CD4-positive, alpha-beta T cell treated with Interleukin-17A for 4 hours (primary cell): ENCODE measurements at places on chromosomes 3 and 15.

GRCh38 chr3:89617706-89618105 is 510.3 kb downstream of the EPHA3 start:
- DNase-seq, result no peak

DNA sequence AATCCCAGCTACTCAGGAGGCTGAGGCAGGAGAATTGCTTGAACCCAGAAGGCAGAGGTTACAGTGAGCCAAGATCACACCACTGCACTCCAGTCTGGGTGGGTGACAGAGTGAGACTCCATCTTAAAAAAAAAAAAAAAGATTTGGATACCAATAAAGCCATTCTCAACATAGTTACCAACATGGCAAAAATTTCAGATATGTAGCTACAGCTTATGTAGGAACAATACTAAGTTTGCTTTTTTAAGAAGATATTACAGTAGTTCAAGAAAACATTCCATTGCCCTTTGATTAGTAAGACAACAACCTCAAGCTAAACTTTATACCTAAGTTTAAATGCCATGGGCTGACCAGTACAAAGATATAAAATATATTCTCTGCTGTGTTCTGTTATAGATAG is 34.4 kb downstream of the ZNF106 start:
- DNase-seq, result no peak

DNA sequence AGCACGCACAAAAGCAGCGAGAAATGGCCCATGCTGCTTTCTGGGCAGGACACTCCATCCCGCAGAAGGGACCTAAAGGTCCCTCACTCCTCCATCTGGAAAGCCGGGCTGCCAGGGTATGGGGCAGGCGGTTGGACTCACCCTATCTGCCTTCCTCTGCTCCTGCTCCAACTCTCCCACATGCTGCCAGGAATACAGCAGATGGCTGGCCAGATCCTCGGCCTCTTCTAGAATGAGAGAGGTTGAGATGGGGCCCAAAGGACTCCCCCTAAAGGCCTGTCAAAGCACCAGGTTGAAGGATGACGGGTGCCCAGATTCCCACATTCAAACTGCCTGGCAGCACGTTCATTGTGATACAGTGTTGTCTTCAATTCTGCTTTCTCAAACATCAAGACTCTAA is 85.1 kb upstream of the C2CD4B start:
- no peak for DNase-seq

DNA sequence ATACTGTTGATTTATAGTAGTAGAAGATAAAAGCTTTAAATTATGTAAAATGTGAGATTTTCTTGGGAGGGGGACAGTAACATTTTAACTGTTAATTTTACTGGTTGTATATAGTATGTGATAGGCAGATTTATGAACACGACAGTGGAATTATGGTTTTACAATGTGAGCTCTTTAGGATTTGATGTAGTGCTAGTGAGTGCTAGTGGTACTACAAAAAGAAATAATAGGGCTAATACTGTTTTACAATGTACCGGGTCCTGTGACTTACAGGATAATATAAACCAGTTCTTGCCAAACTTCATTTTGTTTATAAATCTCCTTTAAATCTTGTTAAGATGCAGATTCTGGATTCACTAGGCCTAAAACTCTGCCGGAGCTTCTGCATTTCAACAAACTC is 165.7 kb downstream of the TCF12 start:
- no peak for DNase-seq

DNA sequence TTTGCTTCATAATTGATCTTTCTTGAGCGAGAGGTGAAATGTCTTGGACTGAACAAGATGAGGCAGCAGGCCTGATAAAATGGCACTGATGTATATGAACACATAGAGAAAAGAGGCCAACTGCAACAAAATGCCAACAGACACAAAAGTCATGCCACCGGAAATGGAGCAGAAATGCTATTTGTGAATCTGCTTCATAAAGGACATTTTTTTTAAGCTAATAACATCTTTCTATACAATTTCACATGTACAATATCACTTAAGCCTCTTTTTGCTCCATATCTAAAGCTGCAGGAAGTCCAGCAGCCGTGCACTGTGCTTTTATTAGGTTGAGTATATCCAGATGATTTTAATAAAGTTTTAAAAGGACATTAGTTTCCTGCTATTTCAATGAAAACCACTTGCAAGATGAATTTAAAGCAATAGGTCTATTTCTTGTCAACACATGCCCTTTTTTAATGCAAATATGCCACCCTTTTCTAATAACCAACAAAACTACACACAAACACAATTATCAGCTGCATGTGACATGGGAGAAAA is 169.2 kb upstream of the ADAMTS9 start:
- DNase-seq, result no peak

- peak; percentile 52 for DNase-seq
Measured at GRCh38 chr3:51955893-51956770, 951 bp downstream of the GPR62 start.

DNA sequence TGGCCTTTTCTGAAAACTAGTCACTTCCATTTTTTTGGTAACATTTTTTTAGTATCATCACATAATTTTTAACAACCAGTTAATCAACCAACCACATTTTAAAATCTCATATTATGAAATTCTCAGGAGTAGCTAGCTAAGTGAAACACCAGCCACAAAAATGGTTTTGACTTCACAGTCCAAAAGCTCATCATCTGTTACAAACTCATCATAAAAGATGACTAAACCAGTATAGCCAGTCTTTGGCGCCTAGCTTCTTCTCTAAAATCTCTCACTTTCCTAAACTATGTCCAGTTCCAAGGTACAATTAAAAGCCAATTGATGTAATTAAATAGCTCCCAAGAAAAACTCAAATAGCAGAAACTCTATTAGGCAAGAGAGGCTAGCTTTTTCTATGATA is 88.2 kb upstream of the ZNF385D start:
- no peak for DNase-seq

DNA sequence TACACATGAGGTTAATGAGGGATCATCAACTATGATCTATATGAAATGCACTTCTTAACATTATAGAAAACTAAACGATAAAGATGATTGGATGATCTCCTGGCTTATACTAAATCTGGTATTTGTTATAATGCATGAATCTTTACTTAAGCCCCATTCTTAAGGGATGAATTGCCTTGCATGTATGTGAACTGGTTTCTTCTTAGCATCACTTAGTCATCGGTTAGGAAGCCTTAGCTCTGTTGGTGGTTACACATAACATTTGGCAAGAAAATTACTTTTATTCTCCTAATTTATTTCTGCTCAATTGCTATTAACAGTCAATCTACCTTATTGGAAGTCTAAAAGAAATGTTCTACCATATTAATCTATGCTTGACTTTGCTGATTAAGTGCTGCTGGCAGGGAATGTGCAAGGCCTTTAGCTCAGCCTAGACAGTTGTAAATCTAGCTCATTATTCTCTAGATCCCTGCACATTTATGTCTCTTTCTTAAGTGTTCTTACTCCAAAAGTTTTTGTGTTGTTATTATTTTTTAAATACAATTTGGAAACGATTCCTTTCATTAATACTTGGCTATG is 356.0 kb downstream of the ZPLD1 start:
- no peak for DNase-seq

DNA sequence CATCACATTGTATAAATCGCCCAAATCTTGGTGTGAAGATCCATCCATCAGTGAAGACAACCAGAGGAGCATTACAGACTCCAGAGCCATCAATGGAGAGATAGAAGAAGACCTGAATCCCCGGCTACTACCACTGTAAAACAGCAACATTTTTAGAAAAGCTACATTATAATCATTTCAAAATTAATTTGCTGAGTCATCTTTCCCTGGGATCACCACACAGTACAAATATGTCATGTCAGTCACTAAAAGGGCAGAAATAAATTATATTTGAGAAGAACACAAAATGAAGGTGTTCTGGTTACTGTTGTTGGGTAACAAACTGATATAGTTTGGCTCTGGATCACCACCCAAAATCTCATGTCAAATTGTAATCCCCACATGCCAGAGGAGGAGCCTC is 218.5 kb upstream of the STT3B start:
- DNase-seq, result no peak

GRCh38 chr15:49247556-49248110 is 77.6 kb downstream of the GALK2 start:
- DNase-seq, result no peak

- DNase-seq, result no peak
Measured at GRCh38 chr3:46889381-46890110, 12.0 kb downstream of the PTH1R start.

- DNase-seq, result no peak
Measured at GRCh38 chr3:173371848-173372487, 25.6 kb upstream of the NLGN1 start.

DNA sequence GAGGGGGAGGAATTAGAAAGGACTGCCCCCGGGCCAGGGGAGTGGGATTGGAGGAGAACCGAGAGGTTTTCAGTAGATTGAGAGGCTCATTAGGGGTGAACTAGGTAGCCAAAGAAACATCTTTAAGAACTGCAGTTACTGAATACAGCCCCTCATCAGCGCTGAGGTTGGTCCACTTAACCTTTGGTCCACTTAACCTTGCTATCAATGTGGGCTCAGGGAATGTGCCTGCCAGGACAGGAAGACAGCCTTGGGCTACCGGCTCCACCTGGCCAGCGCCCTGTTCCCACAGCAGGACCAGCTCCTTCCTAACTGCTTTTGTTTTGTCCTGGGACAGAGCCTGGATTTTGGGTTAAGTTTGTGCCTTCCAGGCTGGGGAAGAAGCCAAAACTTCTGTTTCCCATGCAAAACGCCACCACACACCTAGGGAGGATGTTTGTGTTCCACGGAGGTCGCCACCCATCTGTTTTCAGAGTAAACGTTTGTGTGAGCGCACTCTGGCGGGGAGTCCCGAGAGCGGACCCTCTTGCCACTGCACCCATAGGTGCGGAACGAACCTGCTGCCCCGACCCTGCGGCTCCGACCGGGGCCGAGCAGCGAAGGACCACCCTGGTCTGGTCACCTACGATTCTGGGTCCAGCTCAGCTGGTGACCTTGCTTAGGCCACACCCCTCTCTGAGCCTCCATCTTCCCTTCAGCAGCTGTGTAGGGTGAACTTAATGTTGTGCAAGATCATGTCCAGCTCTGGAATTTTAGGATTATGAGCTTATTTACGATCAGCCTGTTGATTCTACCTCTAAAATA is 107.4 kb downstream of the VGLL4 start:
- no peak for DNase-seq

- no peak for DNase-seq
Measured at GRCh38 chr3:173743111-173743510, 345.6 kb downstream of the NLGN1 start.

DNA sequence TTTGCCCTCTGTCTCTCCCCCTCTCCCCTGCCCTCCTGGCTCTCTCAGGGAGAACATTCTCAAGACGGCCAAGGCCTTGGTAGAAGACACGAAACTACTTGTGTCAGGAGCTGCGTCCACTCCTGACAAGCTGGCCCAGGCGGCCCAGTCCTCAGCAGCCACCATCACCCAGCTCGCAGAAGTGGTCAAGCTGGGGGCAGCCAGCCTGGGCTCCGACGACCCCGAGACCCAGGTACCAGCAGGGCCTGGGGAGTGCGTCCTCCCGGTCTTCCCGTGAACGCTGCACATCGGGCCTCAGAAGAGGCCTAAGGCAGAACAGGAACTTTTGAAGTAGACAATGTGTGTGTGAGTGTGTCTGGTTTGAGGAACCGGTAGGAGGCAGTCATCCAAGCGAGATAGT is 245.4 kb upstream of the TPM1 start:
- DNase-seq, result no peak

DNA sequence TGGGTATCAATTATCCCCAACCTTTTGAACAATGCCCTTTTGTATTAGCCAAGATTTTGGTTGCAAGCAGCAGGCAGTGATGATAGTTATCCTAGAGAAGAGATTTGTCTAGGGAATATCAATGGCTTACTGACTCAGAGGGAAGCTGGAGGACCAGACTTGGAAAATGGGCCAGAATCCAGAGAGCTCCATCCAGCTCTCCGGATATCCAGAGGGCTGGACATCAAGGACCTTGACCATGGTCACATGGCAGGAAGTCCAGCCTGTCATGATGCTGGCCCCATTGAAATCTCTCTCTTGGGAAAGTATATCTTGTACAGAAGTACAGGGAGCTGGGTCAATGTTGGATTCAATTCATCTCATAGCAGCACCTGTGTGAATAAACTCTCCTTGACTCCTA is 148.5 kb upstream of the PDZRN3 start:
- no peak for DNase-seq

DNA sequence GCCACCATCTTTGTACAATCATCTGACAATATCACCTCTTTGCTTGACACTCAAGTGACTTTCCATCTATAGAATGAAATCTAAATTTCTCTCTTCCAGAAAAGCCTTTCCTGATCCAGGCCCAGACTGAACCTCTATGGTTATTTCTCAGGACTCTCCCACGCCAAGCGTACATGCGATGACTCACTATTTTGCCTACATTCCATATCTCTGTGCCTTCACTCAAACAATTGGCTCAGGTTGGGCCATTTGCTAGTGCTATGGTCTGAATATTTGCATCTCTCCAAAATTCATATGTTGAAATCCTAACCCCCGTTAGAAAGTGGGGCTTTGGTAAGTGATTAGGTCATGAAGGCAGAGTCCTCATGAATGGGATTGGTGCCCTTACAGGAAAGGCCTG is 43.9 kb downstream of the ST3GAL6 start:
- DNase-seq, result no peak

DNA sequence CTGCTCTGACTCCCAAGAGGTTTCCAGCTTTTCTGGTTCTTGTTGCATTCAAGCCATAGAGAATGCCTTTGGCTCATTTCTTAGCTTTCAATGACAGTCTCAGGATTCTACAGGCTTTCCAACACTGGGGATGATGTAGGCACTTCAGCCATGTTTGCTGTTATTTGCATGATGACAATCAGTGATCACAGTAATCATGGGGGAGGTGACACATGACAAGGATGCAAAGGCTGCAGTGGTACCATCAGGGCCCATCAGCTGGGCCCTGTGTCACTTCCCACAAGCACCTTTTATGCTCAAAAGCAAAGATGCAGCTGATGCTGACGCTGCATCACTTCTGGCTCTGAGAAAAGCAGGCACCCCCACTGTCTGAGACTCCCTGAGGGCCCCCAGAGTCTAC is 18.6 kb downstream of the EPHB1 start:
- no peak for DNase-seq

- no peak for DNase-seq
Measured at GRCh38 chr15:93941697-93942096, 289.7 kb upstream of the MCTP2 start.

GRCh38 chr3:38015485-38015884 is 14.0 kb downstream of the PLCD1 start:
- no peak for DNase-seq

DNA sequence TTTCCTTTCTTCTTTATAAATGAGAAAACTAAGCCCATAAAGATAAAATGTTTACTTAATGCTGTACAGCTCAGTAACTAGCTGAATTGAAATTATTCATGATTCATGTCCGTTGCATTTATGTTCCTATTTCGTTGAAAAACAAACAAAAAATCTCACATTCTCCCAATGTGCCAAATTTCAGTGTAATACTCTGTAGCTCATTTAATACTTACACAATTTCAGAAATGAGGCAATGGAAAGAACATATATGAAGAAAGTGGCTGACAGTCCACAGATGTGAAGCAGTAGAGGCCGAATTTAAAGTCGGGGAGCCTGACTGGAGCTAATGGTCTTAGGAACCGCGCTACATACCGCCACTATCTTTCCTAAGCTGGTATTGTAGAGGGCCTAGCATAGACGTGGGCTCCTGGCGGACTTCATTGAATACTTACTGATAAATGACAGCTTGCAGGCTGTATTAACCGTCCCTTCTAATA is 651 bp downstream of the PLSCR2 start:
- DNase-seq, result no peak
